Stimulated activated memory B cell treated with anti-CD40 and anti-IgM and Interleukin-4, amounts not matched to agents 10 μg/mL and 1 μg/mL and 100 μg/mL, for 72 hours (primary cell): ENCODE measurements at places on chromosomes 7 and 10.

DNA sequence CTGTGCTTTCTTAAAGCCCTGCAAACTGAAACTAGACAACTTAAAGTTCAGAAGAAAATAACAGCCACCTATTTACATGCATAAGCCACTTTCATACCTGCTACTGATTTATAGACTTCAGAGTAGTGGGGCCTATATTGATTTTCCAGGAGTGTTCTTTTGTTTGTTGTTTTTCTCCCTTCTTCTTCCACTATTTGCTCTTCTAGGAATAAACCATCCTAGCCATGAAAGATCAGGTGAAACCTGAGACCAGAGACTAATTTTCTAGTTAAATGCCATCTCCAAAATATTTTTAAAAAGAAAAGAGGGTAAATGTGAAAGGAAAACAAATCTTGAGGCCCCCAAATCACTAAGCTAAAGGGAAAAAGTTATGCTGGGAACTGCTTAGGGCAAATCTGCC lies 72.4 kb upstream of the C1GALT1 start:
- no peak for ATAC-seq

DNA sequence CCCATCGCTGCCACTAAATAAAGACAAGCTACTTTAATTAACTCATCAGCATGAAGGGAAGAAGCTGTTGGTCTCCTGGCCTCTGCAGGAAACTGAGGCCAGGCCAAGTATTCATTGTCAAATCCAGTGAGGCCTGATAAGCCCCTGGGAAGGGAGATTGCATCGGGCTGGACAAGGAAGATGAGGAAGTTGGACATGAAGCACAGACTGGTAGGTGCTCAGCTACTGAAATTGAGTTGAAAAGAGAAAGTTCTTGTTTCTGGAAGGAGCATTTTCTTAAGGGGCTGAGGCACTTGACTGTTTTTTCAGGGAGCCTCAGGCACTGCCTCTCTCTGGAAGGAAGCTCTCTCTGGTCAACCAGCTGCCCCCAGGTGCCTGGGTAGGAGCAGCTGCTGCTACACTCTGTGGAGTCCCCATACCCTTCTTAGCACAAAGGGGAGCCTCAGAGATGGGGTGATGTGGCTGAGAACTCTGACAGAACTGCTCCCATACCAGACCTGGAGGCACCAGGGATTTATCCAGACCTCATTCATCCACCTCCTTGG lies 90.3 kb upstream of the IKZF1 start:
- no peak for ATAC-seq

DNA sequence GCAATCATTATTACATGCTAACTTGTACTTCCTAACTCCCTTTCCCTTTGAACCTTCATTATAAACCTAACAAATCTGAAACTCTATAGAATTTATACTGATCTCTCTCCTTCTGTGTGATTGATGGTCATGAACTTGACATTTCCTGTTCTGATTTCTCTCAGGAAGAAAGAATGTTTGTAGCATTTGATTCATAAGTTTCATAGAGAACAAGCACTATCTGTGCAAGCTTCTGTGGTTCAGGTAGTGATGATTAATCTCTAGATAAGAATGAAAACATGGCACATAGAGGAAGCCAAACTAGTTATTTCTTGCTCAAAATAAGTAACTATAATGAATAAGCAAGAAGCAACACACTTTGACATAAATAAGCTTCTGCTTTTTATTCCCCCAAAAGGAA lies 34.2 kb downstream of the TFPI2 start:
- ATAC-seq = no peak

DNA sequence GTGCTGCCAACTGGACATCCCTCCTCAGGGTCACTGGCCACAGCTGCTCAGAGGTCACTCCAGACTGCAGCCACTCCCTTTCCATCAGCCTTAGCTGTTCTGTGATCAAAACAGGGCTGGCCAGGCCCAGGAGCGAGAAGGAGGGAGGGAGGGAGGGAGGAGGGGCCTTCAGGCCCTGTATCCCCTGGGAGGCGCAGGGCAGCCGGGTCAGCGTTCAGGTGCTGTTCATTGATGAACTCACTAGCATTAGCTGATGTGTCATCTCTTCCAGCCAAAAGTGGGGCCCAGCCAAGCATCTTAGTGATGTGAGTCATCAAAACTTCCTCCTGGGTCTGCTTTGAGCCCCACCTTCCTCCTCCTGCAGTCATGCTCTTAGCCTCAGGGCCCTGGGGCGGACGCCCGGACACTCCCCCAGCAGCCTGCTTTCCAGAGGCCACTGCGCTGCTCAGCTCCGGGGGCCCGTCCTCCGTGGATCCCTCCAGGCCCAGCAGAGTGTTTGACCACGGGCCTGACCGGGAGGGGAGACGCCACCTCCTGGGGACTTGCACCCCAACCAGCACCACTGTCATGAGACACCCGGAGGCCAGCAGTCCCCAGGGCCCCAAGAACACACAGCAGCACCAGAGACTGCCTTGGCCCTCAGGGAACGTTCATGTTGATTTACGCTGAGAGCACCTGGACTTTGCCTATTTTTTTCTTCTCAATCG lies 149.2 kb downstream of the PRKAG2 start:
- peak; percentile 94 for ATAC-seq

- no peak for ATAC-seq
Measured at GRCh38 chr7:5594616-5595544, 171.2 kb upstream of the TNRC18 start.

DNA sequence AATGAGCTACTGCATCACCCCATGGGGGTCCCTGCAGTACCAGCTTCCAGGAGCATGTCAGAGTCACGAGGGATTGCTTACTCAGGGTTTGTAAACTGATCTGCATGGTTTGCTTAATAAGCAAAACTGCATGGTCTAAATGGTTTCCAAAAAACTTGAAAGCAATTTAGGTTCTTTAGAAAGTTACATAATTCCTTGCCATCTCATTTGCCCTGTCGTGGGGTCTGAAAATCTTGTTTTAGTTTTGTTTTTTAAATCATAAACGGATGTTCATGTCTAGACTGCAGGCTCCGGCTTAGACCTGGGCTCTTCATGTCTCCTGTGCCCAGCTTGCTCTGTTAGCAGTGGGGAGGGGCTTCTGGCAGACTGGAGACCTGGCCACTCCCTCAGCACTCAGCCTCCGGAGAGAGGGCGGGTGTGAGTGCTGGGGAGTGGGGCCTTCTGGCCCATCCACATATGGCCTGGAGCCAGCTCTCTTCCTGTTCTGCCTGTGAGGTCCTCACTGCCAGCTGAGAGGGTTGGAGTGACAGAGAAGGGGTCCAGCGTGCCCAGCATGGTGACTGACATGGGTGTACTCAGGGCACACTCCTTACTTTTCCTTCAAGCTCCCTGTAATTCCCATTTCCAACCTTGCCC lies 17.5 kb downstream of the PRF1 start:
- ATAC-seq = no peak

DNA sequence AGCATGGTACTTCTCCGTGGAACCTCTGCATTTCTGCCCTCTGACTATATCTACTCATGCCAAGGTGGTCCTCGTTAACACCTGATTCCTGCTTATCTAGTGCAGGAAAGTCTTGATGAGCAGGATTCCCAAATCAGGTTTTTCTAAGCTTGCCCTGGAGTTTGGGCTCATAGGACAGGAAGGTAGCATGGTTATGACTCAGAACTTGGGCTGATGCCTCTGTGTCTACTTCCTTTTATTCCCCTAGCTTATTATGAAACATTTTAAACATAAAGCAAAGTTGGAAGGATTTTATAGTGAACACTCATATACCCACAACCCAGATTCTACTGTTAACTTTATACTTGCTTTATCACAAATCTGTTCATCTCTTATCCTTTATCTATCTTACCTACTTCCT lies 5.6 kb downstream of the SUFU start:
- ATAC-seq = no peak

DNA sequence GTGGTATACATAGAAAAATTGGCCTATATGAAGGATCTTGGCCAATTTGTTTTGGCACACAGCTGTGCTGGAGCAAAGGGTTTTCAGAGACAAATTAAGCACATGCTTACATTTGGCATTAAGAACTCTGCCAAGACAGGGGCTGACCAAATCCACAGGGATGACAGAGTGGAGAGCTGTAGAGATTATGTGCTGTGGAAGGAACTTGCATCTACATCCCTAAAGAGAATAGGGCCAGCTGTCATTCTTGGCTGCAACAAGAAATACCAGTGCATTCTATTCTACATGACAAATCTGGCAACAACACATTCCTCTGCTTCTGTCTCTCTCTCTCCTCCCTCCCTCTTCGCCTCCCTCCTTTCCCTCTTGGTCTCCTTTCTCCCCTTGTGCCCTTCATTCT lies 75.6 kb downstream of the POM121L12 start:
- no peak for ATAC-seq

DNA sequence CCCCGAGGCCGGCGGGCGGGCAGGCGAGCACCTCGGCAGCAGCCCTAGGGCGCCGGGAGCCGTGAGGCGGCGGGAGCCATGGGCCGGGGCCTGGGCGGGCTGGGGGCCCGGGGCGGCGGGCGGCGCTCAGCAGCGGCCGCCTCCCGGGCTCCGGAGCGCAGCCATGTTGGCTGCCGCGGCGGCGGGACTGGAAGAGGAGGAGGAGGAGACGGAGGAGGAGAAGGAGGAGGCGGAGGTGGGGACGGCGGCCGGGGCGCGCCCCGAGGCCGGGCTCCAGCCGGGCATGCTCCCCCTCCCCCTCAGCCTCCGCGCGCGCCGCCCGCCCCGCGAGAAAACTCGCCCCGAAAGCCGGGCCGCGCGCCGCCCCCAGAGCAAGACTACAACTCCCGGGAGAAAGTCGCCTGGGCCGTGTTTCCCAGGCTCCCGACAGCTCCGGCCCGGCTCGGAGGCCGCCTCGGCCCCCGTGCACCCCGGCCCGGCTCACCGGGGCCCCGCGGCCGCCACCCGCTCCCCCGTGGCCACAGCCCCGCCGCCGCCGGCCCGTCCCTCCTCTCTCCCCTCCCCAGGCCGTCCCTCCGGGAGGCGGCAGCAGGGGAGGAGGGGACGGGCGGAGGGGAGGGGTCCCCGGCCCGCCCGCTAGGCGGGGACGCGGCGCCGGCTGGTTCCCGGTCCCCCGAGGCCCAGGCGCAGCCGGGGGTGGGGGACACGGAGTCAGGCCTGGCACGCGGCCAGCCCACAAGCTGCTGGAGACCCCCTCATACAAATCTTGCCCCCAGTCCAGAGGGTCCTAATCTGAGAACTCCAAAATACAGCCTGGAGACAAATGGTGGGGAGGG lies at the start of gene DLG5:
Gene DLG5 (minus strand): TSS at position 190 of the 836 bp plus-strand sequence. CDS start 235 bp downstream, outside the sequence.
- ATAC-seq = peak; percentile 61

DNA sequence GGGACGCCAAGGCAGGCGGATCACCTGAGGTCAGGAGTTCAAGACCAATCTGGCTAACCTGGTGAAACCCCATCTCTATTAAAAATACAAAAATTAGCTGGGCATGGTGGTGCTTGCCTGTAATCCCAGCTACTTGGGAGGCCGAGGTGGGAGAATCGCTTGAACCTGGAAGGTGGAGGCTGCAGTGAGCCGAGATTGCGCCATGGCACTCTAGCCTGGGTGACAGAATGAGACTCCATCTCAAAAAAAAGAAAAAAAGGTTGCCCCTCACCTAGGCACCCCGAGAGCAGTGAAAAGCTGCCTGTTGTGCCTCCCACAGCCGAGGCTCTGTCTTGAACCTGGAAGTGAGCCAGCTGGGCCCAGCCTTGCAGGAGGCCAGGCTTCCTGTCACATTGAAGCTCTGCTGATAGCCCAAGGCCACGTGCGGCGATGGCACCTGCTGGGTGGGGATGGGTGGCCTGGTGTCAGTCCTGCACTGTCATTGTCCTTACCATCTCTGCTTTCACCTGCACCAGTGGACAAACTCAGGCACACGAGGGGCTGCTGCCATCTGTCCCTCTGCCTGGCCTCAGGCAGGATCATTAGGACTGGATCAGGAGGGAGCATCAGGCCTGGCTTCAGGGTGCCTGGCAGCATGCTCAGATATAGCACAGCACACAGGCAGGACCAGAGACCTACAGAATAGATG lies 37.8 kb downstream of the DNAJB12 start:
- ATAC-seq = no peak

- no peak for ATAC-seq
Measured at GRCh38 chr10:59346321-59346720, 16.0 kb downstream of the FAM13C start.

DNA sequence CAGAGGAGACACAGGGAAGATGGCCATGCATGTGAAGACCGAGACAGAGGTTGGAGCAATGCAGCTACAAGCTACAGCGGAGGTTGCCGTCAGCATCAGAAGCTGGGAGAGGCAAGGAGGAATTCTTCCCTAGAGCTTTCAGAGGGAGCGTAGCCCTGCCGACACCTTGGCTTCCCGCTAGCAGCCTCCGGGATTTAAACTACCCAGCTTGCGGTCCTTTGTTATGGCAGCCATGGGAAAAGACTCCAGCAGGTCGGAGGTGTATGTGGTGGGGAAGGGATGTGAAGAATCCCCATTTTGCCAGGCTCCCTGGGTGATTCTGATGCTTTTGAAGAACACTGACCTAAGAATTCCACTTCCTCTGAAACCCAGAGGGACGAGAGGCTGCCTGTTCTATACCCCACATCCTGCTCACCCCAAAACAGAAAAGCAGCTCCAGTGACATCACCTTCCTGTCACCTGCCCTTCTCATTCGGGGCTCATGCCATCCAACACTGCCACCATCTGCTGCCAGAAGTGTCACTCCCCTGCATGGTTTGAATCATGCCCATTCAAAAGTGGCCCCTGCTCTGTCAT lies 3.3 kb upstream of the SEPHS1 start:
- ATAC-seq = no peak

DNA sequence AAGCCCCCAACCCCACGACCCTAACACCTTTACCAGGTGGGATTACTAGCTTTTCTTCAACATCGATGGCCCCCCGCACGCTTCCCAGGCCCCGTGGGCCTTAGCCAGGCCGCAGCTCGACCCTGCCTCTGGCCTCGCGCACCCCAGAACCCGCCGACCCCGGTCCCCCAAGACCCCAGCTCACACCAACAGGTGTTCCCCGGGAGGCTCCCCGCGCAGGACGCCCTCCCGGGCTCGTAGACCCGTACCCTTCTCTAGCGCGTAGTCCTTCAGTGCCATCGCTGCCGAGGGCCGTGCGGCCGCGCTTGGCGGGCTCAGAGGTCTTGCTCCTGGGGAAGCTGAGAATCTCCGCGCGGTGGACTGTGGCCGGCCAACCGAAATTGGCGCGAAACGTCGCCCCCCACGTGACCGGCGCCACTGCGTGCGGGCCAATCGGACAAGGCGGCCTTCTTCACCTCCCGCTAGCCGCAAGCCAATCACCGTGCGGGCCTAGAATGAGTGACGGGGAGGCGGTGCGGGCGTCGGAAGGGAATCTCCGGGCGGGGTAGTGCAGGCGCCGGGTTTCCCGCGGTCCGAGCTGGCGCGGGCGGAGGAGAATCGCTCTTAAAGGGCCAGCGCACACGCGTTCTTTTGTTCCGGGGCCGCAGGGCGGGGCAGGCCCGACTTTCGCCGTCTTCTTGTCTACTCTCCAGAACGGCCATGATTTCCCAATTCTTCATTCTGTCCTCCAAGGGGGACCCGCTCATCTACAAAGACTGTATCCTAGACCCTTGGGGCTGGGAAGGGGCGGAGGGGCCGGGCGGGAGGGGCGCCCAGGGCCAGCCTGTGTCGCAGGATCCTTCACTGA lies at the start of the genes AP4M1 and MCM7:
Gene AP4M1 (plus strand): TSS at position 628 of the 847 bp plus-strand sequence. CDS start 72 bp downstream, at position 700.
Gene MCM7 (minus strand): TSS at position 382 of the 847 bp plus-strand sequence. CDS start 103 bp downstream, at position 279.
- peak; percentile 95 for ATAC-seq
